ENCODE measurements at places on chromosomes 16 and 17.
A peak's percentile ranks its signal among the peaks of the same experiment; 100 is the strongest.

- no peak for DNase-seq
Observed at GRCh38 chr16:29232811-29233704, 173.5 kb downstream of the NPIPB11 start.

GRCh38 chr16:55832773-55833691, at the start of gene CES1:
CES1 (minus strand) TSS chr16:55833096; CDS start chr16:55833055, 41 bp downstream.
- no peak for DNase-seq

- no peak for DNase-seq
Observed at GRCh38 chr17:82458885-82459424, 414 bp downstream of the NARF start.

- DNase-seq: no peak
Observed at GRCh38 chr16:71666928-71667707, 41.1 kb downstream of the MARVELD3 start.

GRCh38 chr16:79756571-79756970, 156.0 kb upstream of the MAF start:
- no peak for DNase-seq

DNA sequence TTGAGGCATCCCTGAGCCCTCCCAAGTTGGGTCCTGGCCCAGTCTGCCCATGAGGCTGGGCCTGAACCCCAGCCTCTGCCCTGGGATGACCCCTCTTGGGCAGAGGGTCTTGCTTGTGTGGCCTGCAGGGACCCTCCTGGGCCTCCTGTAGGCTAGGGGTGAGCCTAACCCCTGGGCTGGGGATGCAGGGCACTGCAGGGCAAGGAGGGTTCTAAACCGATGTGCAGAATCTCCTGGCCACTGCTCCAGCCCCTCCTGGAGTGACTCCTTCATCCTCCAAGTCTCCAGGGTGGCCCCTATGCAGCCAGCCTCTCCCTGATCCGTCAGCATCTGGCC, 37.5 kb downstream of the LGALS9 start:
- DNase-seq: no peak

DNA sequence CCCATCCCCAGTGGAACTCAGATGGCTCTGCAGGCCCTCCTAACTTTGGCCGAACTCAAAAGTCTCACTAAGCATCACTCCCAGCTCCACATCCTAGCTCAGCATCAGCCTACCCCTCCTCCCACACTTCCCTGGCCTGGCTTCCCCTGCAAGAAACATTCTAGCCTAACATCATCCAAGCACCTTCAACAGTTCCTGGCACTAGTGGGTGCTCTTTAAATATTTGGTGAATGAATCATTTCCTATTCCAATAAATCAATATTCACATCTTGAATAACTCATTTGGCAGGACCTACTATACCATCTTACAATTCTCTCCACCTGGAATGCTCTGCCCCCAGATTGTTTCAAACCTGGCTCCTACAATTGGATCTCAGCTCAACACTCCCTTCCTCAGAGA, 11.0 kb upstream of the BBS2 start:
- DNase-seq: no peak

DNA sequence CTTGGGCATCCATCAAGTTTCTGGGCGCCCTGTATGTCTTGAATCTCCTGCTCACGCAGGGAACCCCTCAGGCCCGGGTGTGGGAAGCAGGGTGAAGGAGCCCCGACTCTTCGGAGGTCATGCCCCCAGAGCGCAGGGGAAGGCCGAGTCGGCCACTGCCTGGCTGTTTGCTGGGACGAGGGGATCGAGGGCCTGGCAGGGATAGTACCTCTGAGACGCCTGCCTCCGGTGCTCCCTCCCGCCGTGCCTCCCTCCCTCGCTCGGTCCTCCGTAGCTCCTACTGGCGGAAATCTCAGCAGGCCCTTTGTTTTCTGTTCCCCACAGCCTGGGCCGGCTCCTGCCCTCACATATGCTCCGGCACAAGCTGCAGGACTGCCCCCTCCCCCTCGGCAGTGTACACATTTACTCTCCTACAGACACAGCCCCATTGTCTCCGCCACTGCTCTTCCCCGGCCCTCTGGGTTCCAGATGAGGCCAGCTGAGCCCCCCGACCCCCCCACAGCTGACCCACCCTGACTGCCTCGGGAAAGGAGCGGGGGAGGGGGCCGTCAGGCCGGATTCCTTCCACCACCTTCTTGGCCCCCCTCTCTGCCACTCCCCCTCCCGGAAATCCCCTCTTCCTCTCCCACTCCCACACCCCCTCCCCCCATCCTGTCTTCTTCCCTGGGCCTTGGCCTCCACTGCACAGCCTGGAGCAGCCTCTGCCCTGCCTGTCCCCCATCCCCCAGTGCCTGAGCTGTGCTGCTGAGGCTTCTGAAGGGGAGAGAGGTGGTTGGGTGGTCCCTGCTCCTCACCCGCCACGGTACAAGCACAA, 1.4 kb downstream of the TRAF4 start:
- DNase-seq: no peak

DNA sequence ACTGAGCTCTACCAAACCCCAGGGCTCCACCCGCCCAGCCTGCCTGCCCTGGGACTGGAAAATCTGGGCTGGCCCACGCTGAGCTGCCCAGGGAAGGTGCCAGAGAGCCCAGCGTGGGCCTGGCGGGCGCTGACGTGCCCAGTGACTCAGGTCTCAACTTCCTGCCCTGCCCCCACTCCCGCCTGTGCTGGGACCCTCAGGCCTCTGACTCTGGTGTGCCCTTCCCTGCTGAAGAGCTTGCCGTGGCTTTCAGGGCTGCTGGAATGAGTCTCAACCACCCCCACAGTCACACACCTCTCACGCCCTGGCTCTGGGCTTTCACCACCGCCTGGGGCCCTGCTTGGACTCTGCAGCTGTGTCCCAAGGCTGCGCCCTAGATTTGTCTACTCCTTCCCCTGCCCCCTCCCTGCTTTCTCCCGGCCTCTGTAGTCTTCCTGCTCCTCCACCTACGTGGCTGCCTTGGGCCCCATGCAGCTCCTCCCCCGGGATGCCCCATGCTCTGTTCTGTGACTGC, 10.4 kb downstream of the LLGL1 start:
- no peak for DNase-seq

- no peak for DNase-seq
Observed at GRCh38 chr16:53817812-53818550, 114.0 kb downstream of the FTO start.

- DNase-seq: no peak
Observed at GRCh38 chr16:17566075-17566474, 95.3 kb upstream of the XYLT1 start.

GRCh38 chr17:49439673-49440571, 25.2 kb upstream of the PHB1 start:
- no peak for DNase-seq

DNA sequence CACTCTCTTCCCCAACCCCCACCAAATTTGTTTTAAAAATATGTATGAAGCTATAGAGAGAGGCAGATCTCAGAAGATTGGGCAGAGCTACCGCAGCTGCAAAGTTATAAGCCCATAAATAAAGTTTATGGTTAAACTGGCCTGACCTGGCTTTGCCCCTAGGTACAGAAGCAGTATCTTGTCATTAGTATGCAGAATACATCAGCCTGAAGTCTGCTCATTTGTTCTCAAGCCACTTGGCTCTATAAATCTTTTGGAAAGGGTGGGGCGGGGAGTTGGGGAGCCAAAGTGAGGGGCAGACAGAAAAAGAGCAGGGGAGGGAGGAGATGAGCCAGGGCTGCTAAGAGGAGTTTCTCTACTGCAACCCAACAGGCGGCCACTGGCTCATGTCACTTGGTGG, 113.2 kb downstream of the SOX9 start:
- DNase-seq: no peak

DNA sequence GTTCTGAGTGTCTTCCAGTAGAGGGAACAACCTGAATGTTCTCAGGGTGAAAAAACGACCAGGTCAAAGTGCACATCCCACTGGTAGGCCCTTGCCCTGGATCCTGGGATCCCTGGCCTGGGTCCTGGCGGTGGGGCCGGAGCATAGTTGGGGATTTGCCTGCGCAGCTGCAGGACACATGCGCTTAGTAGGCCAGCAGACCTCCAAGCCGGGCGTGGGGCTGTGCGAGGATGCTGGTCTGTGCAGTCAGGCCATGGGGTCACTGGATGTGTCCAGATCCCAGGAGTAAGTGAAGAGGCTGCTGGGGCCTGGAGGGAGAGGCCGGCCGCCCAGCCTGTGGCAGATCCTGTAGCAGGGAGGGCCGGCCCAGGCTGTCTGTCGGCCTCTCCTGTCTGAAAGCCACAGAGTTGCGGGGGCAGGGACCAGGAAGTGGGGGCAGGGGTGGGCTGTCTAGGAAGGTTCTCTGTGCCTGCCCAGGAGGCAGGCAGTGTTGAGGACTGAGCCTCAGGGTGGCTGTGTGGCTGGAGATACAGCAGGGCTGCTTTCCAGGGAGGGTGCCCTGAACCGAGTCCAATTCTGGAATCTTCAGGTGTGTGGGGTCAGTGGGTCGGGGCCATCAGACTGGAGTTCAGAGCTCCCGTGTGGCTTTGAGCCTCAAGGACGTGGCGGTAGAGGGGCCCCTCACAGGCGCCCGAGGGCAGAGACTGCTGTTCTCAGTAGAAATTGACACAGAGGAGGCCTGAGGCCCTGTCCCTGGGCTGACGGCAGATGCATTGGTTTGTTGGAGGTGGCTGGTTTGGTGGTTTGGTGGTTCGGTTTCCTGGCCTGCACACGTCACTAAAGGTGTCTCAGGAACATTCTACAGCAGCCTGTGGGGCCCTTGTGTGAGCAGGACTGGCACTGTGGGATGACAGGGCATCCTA, 17.2 kb upstream of the NUDT16L1 start:
- DNase-seq: peak; percentile 15

DNA sequence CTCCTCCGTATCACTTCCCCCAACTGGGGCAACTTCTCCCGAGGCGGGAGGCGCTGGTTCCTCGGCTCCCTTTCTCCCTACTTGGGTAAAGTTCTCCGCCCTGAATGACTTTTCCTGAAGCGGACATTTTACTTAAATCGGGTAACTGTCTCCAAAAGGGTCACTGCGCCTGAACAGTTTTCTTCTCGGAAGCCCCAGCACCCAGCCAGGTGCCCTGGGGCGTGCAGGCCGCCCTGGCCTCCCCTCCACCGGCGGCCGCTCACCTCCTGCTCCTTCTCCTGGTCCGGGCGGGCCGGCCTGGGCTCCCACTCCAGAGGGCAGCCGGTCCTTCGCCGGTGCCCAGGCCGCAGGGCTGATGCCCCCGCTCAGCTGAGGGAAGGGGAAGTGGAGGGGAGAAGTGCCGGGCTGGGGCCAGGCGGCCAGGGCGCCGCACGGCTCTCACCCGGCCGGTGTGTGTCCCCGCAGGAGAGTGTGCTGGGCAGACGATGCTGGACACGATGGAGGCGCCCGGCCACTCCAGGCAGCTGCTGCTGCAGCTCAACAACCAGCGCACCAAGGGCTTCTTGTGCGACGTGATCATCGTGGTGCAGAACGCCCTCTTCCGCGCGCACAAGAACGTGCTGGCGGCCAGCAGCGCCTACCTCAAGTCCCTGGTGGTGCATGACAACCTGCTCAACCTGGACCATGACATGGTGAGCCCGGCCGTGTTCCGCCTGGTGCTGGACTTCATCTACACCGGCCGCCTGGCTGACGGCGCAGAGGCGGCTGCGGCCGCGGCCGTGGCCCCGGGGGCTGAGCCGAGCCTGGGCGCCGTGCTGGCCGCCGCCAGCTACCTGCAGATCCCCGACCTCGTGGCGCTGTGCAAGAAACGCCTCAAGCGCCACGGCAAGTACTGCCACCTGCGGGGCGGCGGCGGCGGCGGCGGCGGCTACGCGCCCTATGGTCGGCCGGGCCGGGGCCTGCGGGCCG, 1.6 kb downstream of the HIC1 start:
- no peak for DNase-seq

DNA sequence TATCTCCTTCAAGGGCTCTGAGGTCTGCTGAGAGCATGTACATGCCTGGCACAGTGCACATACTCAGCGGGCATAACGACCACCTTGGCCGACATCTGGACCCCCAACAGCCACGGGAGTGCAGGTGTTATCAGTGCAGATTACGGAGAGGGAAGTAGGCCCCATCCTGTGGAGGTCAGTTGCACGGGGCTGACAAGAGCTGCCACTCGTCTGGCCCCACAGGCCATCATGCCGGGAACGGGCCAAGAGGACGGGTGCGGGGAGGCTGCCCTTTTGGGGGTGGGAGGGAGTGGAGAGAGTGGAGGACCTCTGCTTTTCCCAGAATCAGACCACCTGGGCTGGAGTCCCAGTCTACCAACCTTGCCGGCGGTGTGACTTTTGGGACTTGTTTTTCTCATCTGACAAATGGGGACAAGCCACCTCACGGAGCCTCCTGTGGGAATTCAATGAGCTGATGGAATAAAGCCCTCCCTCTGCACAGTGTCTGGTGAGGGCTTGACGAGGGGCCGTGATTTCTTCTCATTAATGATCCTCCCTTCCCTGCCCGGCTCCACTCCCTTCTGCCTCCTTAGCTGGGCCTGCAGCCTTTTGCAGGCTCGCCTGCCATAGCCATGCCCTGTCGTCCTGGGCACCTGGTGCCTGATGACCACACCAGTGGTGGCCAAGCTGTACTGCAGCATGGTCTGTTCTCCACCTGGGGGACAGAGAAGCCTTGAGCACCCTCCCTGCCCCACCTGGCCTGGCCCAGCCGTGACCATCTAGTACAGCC, 4.6 kb downstream of the PRSS33 start:
- DNase-seq: no peak

GRCh38 chr17:18361837-18362697, 1.3 kb downstream of the SHMT1 start:
- no peak for DNase-seq

- no peak for DNase-seq
Observed at GRCh38 chr17:7236808-7237207, 2.4 kb downstream of the PHF23 start.

- no peak for DNase-seq
Observed at GRCh38 chr17:77735566-77736198, 222.8 kb upstream of the TNRC6C start.

GRCh38 chr16:24776501-24777220, 47.2 kb downstream of the TNRC6A start:
- DNase-seq: no peak

DNA sequence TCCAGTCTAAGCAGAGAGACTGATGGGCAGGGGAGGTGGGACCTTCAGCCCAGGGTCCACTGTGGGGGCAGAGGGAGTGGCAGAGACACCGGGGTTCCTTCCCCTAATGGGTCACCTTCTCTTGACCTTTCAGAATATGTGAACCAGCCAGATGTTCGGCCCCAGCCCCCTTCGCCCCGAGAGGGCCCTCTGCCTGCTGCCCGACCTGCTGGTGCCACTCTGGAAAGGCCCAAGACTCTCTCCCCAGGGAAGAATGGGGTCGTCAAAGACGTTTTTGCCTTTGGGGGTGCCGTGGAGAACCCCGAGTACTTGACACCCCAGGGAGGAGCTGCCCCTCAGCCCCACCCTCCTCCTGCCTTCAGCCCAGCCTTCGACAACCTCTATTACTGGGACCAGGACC, 2.8 kb downstream of the MIEN1 start:
- DNase-seq: no peak

Data from stimulated activated CD8-positive, alpha-beta memory T cell treated with anti-CD3 and anti-CD28 coated beads, Interleukin-7, amount 100 ng/mL, for 1 hour (primary cell).